ENCODE measurements at places on chromosomes 3 and 15.

GRCh38 chr3:136787349-136787748, 31.6 kb upstream of the SLC35G2 start:
- DNase-seq = no peak

GRCh38 chr3:197737319-197737649, 580 bp upstream of the RUBCN start:
- DNase-seq = no peak

DNA sequence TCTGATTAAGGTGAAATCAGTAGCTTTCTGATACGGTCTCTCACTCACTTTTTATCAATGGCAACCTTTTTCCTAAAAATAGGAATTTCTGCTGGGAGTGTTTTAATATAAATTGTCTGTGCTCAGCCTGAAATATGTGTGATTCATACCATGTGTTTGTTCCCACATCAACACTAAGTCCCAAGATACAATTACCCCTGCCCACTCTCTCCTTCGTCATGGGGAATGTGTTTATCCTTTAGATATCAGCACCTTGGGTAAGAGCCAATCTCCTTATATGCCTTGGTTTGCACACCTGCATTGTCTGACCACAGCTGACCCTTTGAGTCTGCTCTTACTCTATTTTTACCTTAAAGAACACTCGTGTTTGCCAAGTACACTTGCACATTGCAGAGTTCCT, 356.4 kb downstream of the LPP start:
- no peak for DNase-seq

- no peak for DNase-seq
Observed at GRCh38 chr15:90192961-90193786, 8.0 kb upstream of the SEMA4B start.

- peak; percentile 53 for DNase-seq
Observed at GRCh38 chr15:38707802-38708671, 143.4 kb upstream of the RASGRP1 start.

DNA sequence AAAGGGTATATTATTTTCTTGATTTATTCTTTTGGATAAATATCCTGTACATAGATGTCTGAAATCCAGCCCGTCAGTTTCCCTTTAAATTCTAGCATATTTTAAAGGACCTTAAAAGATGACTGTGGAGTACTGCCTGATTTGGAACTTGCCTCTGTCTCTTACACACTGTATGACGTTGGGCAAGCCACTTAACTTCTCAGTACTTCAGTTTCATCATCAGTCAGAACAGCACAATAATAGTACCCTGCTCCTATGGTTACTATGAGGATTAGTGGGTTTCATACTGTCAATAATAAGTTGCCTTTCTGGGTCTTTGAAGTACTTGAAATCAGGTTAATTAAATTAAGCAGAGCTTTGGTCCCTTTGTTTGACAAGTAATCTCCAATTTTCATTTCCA, 374.3 kb downstream of the TIGIT start:
- DNase-seq = no peak

DNA sequence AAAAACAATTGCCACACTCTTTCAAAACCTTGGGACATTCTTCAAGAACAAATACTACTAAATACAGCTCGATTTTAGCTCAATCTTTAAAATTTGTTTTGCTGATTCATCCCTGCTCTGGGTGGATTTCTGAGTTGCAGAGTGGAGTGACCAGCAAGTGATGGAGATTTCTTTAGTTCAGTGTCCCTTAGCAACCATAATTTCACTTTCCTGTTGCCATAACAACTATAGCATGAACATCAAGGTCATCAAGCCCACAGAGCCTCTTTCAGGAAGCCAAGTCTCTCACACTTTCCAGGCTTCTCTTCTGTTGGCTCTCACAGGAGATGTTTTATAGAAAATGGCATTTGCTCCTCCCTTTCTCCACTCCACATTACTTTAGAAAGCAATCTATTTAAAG, 597.2 kb upstream of the ADAMTS9 start:
- no peak for DNase-seq

GRCh38 chr3:26559227-26559626, 63.3 kb upstream of the LRRC3B start:
- DNase-seq = no peak

GRCh38 chr3:184946917-184947316, 135.0 kb downstream of the VPS8 start:
- no peak for DNase-seq

GRCh38 chr3:59406943-59407342, 357.1 kb upstream of the CFAP20DC start:
- DNase-seq = no peak

DNA sequence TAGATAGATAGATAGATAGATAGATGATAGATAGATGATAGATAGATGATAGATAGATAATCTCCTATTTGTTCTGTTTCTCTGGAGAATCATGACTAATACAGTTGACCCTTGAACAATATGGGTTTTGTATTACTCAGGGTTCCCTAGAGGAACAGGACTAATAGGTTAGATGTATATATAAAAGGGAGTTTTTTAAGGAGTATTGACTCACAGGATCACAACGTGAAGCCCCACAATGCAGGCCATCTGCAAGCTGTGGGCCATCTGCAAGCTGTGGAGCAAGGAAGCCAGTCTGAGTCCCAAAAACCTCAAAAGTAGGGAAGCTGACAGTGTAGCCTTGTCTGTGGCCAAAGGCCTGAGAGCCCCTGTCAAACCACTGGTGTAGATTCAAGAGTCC, 67.6 kb downstream of the PYDC2 start:
- no peak for DNase-seq

DNA sequence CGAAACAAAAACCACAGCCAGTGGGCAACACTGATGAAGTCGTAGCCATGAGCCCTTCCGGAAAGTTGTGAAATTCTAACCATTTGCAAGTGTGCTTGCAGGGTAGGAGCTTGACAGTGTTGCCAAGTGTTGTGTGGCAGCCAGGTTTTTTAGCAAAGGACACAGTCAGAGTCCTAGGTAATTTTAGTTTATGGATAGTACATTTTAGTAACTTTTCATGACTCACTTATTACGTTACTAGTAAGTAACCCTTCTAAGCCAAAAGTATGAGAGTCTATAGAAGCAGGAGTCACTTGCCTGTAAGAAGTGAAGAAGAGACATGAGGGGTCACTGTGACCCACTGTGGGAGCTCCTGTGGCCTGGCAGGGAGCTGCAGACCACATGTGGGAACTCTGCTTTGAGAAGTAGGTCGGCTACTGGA, 54.8 kb upstream of the ADPGK start:
- DNase-seq = no peak

DNA sequence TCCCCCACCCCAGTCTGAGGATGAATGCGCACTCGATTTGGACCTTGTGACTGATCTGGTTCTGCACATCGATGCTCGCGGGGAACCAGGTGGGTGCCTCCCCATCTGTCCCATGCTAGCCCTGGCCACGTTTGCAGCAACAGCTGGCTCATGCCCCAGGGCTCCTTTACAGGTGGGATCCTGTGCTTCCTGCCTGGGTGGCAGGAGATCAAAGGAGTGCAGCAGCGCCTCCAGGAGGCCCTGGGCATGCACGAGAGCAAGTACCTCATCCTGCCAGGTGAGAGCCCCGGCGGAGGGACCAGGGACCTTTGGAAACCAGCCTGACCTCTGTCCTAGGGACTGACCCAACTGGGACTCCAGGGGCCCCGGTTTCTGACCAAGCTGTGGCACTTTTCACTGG, 44.3 kb downstream of the DHX30 start:
- DNase-seq = no peak

- DNase-seq = no peak
Observed at GRCh38 chr3:87810452-87811016, 248.3 kb downstream of the CGGBP1 start.

- DNase-seq = no peak
Observed at GRCh38 chr15:37046876-37047614, 53.3 kb downstream of the MEIS2 start.

GRCh38 chr15:52338891-52339290, 43.3 kb upstream of the MYO5C start:
- no peak for DNase-seq

DNA sequence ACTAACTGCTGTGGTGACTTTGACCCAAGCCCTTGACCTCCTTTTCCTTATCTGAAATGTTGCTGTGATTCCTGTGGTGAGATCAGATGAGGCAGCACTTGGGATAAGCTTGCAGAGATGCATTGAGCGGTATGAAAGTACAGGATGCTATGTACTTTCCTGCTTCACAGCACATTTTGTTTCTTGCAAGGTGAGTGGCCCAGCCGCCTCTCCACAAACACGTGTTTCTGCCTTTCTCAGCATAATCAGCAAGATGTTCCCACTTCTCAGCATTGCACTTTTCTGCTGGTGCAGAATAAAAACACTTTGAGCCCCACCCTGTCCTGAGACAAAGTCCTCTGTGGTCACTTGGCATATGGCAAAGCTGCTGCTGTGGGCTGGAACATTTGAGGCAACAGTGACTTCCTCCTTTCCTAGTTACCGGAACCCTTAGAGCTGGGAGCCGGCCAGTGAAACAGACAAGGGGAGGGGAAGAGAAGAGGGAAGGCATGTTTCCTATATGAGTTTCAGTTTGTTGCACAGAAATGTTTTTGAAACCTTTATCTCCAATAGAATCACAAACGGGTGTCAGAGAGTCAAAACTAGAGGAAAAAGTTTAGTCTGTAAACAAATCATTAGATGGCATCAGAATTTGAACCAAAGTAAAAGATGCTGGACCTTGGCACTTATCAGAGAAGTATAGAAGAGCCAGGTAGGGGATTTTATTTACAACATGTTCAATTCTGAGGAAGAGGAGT, 5.0 kb downstream of the NUDT16 start:
- DNase-seq = no peak

GRCh38 chr3:126546013-126546412, 12.7 kb downstream of the C3orf22 start:
- peak; percentile 20 for DNase-seq

- DNase-seq = no peak
Observed at GRCh38 chr3:139477710-139478640, 1.7 kb upstream of the RBP2 start.

DNA sequence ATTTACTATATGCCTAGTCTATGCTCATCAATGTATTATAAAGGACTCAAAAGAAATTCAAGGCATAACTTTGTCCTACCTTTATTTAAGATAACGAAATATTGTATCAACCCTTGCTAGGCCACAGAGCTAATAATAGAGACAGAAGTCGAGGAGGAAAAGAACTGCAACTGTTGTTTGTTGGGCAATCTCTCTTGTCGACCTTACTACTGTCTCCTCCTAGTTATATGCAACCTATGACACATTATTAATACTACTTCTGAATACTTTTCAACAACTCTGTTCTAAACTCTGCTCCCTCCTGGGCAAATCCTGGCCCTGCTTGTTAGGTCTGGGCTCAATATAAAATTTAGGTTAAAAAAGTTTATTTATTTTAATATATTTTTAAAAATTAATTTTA, 24.6 kb downstream of the SPPL2A start:
- no peak for DNase-seq

- DNase-seq = peak; percentile 33
Observed at GRCh38 chr3:141129049-141129448, 77.9 kb downstream of the SPSB4 start.

DNA sequence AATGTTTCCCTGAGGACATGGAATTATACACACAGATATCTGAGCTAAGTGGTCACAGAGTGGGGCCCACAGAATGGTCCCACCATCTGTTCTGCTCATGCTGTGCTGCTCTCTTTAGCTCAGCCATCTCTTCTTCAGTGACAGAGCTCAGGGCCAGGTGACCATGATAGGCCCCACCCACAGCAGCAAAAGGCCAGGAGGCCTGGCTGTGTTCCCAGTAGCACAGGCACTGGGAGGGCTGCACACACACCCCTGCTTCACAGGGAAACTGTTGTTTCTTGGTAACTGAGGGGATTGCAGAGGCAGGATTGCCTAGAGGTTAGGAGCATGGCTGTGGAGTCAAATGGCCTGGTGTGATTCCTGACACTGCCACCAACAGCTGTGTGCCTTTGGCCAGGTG, 4.8 kb upstream of the FBXW12 start:
- no peak for DNase-seq

DNA sequence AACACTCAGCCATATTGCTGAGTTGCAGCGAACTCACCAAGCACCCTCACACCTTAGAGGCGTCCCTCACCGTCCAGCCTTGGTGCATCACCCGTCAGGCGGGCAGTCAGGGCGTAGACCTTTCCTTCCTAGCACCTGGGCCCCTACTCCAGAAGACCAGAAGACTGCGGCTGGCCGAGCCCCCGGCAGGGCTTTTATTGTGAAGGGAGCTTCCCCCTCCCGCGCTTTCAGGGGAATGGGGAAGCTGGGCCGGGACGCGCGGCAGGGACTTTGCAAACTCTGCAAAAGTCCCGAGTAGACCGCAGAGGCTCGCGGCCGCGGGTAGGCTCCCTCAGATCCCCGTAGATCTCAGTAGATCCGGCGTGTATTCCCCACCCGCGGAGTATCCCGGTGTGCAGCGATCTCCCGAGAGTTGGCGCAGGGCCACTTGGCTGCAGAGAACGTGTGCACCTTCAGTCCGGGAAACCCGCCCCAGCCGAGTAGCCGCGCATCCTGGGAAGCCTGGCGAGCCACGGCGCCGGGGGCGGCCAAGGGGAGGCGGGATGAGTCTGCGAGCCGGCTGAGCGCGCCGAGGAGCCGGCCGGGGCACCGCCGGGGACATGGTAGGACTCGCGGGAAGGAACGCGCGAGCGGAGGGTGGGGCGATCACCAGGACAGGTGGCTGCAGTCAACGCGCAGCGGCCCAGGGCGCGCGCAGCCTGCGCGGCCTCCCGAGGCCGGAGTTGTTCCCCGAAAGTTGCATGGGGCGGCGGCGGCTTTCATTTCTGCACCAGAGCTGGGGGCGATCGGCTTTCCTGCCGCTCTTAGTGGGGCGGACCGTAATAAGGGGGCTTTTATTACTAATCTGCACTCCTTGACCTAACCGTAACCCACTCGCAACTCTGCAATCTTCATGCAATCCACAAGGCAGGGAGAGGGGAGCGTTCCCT, at the start of gene GASK1A:
GASK1A (plus strand) TSS at position 268 of the 929 bp plus-strand sequence; CDS start at position 600, 332 bp downstream.
- DNase-seq = peak; percentile 76

- no peak for DNase-seq
Observed at GRCh38 chr3:164459521-164460151, 618.7 kb downstream of the SI start.

GRCh38 chr3:70824773-70825172, 512.3 kb upstream of the MDFIC2 start:
- no peak for DNase-seq

DNA sequence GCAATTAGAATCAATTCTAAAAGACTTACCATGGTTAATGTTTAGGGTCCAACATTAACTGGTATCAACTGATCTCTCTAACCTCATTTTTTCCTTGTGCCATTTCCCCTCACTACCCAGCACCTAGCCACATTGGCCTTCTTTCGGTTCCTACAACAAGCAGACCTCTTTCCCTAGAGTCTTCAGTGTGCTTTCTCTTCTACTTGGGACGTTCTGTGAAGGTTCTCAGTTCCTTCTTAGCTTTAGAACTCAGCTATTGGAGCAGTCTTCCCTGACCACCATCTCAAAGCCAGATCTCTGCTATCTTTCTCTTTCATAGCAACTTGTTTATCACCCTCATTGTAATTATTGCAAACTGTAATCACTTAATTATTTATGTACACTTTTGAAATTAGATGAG, 31.5 kb upstream of the MINDY4B start:
- DNase-seq = no peak

DNA sequence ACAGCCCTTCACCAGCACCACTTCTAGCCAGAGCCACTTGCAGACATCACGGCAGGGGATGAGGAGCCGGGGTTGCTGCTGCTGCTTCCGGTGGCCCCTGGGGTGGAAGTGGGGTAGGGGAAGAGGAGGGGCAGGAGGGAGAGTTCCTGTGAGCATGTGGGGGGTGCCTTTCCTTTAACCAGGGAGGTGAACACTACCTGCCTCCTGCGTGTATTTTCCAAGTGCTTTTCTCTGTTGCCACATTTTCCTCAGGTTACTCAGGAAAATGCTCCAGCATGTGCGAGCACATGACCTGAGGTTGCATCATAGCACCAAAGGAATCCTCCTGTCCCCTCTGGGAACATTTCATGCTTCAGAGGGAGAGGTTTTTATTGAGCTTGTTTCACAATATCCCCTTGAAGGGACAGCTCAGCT, 12.2 kb upstream of the SACM1L start:
- no peak for DNase-seq
